ENCODE measurements at places on chromosomes 1 and 21.

GRCh38 chr1:119747451-119747850 is 21.3 kb downstream of the HMGCS2 start:
- no peak for DNase-seq

GRCh38 chr1:160149716-160150115 is 1.7 kb upstream of the ATP1A4 start:
- no peak for DNase-seq

GRCh38 chr1:190478149-190479049 is 735 bp upstream of the BRINP3 start:
- DNase-seq = no peak

GRCh38 chr1:52059321-52059720 is 3.2 kb downstream of the BTF3L4 start:
- no peak for DNase-seq

- no peak for DNase-seq
Observed at GRCh38 chr1:238336531-238336930, 445.8 kb upstream of the ZP4 start.

DNA sequence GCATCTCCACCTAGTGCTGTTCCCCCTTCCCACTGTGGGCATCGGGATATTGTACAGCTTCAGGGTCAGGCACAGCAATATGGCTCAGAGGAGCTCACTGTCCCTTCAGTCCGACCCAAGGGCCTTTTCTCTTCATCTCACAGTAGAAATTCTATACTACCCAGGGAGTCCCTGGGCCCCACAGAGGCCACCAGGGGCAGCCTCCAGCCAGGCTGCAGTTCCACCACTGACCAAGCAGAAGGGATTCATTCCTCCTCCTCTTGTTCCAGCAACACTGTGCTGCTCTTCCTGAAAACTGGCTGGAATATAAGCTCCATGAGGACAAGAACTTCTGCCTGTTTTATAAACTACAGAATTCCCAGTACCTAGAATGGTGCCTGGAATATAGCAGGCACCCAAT is 70.5 kb downstream of the CD34 start:
- DNase-seq = no peak

- DNase-seq = no peak
Observed at GRCh38 chr1:235943581-235944114, 76.9 kb upstream of the LYST start.

- DNase-seq = no peak
Observed at GRCh38 chr1:160743266-160743665, 4.2 kb downstream of the SLAMF7 start.

- no peak for DNase-seq
Observed at GRCh38 chr1:208202333-208202995, 41.7 kb downstream of the PLXNA2 start.

GRCh38 chr1:59597420-59598119 is 217.2 kb upstream of the HOOK1 start:
- DNase-seq = no peak

DNA sequence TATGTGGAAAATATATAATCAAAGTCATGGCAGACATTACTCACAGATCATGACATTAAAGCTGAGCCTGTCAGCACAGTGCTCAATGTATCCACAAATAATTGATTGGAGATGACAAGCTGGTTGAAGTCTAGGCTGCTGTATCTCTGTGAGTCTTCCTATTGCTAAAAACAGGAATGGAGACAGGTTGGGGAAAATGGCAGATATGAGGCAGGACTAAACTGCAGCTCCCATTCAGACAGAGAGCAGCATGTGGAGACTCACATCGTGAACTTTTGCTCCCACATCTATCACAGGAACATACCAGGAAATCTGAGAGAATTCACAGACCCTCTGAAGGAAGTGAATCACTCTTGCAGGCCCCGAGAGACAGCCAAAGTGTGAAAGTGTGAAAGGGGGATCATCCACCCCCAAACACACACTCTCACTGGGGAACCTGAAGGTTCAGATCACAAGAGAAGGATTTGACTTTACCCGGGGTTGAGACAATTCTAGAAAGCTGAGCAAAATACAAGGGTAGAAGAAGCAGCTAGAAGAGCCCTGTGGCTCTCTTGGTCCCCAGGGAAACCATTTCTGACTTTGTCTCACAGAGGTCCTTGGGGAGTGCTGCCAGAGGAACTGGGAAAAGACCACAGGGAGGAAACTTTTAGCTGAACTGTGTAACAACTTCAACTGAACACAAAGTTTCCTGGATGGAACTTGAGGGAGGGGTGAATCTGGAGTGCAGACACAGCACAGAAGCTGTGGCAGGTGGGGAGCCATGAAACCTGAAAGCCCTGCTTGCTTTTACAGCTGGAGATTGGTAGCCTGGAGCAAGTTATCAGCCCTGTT is 173.4 kb downstream of the S1PR1 start:
- no peak for DNase-seq

GRCh38 chr1:182426442-182427430 is 23.2 kb upstream of the RGSL1 start:
- no peak for DNase-seq

- no peak for DNase-seq
Observed at GRCh38 chr1:229118477-229119061, 152.3 kb upstream of the RAB4A start.

DNA sequence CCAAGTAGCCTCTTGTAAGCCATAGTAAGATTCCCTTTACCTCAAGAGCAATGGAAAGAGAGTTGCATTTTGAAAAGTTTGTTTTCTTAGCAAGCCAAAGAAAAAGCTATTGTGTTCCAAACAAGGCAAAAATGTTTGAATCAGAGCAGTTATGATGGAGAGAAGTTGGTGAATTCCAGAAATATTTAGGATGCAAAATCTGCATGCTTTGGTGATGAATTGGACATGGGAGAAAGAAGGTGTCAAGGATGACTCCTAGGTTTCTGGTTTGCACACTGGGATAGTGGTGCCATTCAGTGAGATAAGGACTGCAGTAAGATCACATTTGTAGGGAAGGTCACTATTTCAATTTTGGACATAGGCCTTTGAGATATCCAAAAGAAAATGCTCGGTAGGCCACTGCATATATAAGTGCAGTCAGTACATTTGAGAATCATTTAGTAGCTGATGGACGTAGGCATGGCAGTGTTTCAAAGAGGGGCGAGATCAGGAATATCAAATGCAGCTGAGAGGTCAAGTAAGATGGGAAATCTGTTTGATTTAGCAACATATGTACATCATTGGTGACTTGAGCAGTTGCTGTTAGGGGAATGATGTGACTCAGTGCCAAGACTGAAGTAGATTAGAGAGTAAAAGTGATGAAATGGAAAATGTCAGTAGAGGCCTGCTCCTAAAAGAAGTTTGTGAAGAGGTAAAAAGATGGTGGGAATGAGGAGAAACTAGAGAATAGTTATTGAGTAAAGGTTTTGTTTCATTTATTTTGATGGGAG is 33.9 kb upstream of the GPR25 start:
- no peak for DNase-seq

- no peak for DNase-seq
Observed at GRCh38 chr1:64754173-64754572, 9.3 kb downstream of the RAVER2 start.

DNA sequence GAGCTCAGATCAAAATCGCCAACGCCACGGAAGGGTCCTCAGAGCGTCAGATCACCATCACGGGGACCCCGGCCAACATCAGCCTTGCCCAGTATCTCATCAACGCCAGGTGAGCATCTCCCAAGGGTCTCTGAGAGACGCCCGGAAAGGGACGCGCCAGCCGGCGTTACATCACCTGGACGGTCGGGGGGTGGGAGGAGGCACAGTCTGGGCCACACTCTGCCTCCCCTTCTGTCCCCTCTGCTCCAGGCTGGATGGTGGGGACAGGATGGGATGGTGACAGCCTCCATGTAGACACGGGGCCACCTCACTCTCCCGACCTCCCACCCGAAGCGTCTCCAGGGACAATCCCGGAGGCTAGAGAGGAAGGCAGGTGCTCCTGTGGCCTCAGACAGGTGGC is 41.5 kb upstream of the COL6A1 start:
- DNase-seq = no peak

DNA sequence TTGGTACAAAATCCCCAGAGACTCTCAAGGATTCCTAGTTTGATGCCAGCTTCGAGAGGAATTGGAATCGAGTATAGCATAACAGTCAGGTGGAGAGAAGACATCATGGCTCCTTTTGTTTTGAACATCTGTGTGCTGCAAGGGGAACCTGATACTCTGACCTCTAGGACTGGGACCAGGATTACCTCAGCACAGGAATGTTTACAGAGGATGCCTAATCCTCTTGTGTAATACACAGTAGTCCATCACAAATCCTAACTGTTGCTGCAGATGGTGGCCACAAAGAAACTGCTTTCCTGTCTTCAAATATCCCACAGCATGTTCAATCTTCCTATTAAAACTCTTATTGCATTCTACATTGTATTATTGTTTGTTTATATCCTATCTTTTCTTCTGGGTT is 111.8 kb upstream of the PRMT6 start:
- no peak for DNase-seq

GRCh38 chr1:197313713-197314112 is 45.7 kb downstream of the CRB1 start:
- DNase-seq = no peak

DNA sequence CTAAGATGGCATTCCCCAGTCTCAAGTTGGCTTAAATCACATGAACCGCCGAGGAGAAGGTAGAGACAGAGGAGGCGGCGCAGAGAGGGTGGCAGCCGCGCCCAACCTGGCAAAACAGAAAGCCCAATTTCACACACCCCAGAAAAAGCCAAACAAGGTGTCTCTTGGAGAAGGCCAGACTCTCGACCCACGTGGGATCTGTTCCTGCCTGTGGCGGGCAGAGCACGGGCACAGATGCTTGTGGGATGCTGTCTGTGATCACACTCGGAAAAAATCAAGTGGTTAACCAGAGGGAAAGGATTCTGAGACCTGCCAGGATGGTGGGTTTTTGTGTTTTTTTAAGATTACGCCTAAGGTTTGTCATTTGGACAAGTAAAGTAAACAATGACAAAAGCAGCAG is 80.7 kb downstream of the MRPL37 start:
- DNase-seq = no peak

DNA sequence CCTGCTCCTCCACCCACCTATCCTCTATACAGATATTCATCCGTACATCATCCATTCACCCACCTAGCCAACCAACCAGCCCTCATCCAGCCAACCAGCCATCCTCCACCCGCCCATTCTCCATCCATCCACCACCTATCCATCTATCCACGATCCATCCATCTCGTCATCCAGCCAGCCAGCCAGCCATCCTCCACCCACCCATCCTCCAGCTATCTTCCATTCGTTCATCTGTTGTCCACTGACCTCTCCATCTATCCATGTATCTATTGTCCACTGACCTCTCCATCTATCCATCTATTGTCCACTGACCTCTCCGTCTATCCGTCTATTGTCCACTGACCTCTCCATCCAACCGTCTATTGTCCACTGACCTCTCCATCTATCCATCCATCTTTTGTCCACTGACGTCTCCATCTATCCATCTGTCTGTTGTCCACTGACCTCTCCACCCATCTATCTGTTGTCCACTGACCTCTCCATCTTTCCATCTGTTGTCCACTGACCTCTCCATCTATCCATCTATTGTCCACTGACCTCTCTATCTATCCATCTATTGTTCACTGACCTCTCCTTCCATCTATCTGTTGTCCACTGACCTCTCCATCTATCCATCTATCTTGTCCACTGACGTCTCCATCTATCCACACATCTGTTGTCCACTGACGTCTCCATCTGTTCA is 47.6 kb downstream of the FAAP20 start:
- no peak for DNase-seq

DNA sequence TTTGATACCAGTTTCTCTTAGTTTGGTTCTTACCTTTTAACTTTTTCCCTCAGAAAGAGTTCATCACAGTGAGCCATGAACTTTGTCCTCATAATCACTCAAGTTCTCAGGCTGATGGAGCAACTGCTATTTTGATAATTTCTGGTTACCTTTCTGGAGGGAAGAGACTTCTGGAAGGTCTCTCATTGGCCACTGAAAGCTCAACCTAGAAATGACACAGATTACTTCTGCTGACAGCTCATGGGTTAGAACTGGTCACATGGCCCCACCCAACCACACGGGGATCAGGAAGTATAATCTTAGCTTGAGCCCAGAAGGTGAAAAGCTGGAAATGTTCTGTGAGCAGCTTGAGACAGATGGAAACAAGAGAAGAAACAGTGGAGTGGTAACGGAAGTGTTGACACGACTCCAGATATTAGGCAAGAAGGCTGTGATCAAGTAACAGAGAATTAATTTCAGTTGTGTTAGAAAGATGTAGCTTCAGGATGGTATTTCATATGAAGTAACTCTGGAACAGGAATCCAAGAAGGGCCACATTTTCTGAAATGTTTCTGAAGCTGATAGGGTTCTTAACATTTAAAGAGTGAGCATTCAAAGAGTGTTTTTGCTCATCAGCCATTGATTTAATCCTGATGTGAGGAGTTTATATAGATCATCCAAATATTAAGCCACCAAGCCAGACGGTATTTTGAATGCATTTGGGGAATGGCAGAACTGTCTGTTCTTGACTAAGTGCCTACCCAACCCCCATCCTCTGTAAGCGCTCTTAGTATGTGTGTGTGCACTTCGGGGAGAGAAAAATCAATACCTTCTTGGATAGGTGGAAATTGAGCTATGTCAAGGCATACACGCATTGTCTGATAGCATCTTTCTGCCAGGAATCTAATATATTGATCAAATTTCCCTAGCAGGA is 21.9 kb upstream of the XPR1 start:
- no peak for DNase-seq

GRCh38 chr21:27315373-27315772 is 348.5 kb upstream of the ADAMTS5 start:
- DNase-seq = no peak

GRCh38 chr1:167499664-167500101 is 18.6 kb downstream of the CD247 start:
- DNase-seq = no peak

- no peak for DNase-seq
Observed at GRCh38 chr1:207081088-207081487, 7.6 kb upstream of the C4BPB start.

- no peak for DNase-seq
Observed at GRCh38 chr1:2345297-2346075, 45.9 kb downstream of the MORN1 start.

GRCh38 chr1:36166136-36166535 is 10.2 kb downstream of the MAP7D1 start:
- DNase-seq = no peak

- no peak for DNase-seq
Observed at GRCh38 chr1:90943966-90944365, 77.9 kb downstream of the ZNF644 start.

- no peak for DNase-seq
Observed at GRCh38 chr1:178048426-178048825, 45.5 kb upstream of the RASAL2 start.

- DNase-seq = no peak
Observed at GRCh38 chr1:182752077-182752988, 37.2 kb upstream of the NPL start.

DNA sequence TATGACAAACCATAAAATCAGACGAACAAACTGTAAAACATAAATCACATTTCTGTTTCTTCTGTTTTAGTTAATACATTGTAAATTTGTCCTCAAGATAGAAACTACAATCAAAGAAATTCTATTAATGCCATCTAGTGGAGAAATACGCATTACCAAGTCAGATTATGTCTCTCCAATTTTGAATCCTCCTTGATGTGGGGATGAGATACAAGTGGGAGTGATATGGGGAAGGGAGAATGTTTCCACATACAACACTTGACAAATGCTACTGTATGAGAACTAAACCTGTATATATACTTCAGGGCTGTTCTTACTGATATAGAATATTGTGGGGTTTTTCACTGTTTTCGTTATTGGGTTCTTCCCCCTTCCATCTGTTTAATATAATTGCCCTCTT is 2.6 kb downstream of the HFM1 start:
- DNase-seq = no peak

GRCh38 chr1:113042285-113043143 is 30.5 kb upstream of the LRIG2 start:
- DNase-seq = no peak

GRCh38 chr21:43718872-43719747 is at the start of gene PDXK:
Gene PDXK, plus strand, starts transcription at chr21:43719129. Its CDS starts 166 bp downstream, at chr21:43719295.
- DNase-seq = peak; percentile 50
